SHP77 treated with DMSO at 0.1 percent for 48 hours (cell line): ENCODE measurements at places on chromosomes 13 and 19.

DNA sequence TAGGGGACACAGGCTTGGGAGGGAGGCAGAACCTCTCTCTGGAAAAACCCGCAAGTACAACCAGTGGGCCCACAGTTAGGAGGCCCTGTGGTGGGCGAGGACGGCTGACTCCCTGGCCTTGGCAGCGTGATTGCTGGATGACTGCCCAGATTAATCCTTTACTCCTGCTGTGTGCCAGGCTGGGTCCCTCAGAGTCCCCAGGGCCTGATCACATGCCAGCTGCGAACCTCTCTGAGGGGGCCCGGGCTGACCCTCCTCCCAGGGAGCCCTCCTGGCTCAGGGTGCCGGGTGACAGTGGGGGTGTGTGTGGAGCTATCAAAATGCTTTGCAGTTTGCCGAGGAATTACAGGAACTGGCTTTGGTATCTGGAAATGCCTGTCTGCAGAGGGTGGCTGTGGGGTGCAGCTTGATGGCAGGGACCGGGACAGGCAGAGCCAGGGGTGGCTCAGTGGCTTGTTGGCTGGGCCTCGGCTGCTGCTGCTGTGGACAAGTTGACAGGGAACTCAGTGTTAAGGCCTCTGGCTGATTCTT lies 48.9 kb downstream of the DNM2 start:
- no peak for DNase-seq

DNA sequence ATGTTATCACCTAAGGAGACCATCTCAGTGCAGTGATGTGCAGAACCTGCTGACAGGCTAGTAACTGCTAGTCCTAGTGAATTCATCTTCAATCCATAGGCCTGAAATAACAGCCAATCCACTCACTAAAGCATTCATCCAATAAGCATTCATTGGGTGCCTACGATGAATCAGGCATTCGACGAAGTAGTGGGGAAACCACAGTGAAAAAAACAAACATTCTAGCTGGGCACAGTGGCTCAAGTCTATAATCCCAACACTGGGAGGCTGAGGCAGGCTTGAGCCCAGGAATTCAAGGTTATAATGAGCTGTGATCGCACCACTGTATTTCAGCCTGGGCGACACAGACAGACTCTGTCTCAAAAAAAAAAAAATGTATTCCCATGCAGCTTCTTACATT lies 135.6 kb downstream of the RNF17 start:
- no peak for DNase-seq

GRCh38 chr19:46515879-46516350 lies 20.2 kb upstream of the PNMA8B start:
- no peak for DNase-seq

DNA sequence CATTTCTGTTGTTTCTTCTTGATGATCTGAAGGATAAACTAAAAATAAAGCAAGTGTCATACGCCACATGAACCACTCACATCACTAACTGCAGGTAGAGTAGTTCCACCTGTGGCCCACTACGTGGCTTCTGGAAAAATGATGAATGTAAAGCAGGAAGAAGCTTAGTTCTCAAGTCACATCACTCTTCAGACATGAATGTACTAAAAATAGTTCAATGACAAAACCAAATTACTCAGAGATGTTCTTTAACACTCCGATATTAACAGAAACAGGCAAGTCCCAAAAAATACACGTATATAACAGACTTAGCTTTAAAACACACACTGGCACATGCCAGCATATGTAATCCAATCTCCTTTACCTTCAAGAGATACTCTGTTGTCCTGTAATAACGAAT lies 21.6 kb downstream of the RAB20 start:
- DNase-seq, result no peak

DNA sequence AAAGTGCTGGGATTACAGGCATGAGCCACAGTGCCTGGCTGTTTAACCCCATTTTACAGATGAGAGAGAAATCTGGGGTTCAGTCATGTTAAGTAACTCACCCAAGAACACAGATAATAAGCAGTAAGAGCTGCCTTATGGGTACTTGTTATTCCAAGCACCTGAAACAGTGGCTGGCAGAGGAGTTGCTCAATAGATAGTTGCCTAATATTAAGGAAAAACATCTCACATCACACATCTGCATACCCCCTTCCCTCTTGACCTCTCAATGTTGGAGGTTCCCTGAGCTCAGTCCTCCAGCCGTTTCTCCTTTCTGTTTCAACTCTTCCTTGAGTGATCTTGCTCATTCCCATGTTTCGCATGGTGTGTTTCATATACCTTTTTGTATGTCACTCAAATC lies 401.9 kb downstream of the KLF12 start:
- DNase-seq, result no peak

DNA sequence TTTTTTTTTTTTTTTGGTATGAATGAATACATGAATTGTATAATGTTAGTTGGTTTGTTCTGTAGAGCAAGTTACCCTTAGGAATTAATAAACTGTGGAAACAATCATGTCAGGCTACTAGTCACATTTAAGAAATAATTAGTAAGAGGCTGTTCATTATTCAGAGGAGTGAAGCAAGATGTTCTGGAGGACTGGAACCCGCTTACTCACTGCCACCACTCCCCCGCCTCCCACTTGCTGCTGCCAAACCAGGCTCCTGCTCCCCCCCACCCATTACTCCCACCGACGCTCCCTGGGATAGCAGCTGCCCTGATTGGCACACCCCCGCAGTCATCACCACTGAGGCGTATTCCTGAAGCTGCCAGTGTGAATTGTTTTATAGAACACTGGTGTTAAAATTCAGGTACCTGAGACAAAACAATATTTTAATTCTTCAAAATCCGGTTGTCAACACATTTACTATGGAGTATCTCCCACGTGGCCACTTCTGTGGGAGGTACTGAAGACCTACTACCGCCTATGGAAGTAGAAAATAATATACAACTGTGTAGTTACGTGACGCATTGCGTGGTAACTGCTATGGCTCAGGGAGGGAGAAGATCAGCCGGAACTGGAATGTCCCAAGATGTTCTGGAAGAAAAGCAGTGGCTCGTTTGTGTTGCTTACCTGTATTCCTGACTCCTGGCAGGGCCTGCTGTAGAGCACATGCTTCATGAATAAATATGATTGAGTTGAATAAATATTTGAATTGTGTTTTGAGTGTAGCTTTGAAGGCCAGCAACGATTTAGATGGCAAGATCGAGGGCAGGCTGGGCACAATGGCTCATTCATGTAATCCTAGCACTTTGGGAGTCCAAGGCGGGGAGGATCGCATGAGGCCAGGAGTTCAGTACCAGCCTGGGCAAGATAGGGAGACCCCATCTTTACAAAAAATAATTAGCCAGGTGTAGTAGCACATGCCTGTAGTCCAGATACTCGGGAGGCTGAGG lies 1.7 kb downstream of the DPY19L3 start:
- DNase-seq, result no peak

DNA sequence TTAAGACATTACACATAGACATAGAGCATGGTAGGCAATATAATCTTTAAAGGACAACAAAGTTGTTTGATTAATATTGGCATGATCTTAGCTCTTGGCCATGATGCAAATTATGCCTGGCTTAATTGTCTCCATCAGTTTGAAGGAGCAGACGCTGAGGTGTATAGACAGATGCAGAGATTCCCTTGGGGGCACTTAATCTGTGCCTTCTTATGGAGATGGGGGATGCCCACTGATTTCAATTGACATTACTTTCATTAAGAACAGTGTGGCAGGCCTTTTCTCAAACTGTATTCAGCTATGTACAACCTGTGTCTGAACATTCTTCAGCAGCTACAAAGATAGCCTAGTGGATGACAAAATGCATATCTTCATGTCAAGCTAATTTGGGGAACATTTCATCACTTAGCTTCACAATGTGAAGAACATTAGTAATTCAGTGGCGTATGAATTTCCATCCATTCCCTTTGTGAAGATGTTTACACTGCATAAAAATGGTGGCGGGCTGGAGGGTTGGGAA lies 85.3 kb upstream of the MYCBP2 start:
- no peak for DNase-seq

- DNase-seq, result no peak
These were observed 27.2 kb upstream of the ATP1A3 start for GRCh38 chr19:42021185-42021584.
